OCI-LY7 (cell line): ENCODE measurements at places on chromosomes 7 and 10.

- no peak for DNase-seq
Measured at GRCh38 chr10:115831016-115831415, 442.0 kb downstream of the GFRA1 start.

GRCh38 chr7:155996718-155997280 lies 184.5 kb upstream of the SHH start:
- no peak for DNase-seq

DNA sequence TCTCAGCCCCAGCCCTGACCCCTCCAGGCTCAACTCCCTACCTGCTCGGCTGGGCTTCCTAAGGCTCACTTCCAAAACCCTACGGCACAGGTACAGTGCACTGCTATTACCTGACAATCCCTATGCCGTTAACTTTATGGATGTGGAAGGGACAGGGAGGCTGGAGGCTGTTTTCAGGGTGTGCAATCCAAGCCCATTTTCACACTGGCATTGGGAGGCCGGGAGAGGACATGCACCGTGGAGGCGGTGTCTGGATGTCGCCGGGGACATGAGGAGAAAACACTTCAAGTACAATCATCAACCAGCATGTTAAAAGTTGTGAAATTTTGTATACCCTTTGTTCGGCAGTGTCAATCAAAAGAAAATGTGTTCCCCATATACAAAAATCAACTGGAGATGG lies 80.1 kb downstream of the MAD1L1 start:
- no peak for DNase-seq

DNA sequence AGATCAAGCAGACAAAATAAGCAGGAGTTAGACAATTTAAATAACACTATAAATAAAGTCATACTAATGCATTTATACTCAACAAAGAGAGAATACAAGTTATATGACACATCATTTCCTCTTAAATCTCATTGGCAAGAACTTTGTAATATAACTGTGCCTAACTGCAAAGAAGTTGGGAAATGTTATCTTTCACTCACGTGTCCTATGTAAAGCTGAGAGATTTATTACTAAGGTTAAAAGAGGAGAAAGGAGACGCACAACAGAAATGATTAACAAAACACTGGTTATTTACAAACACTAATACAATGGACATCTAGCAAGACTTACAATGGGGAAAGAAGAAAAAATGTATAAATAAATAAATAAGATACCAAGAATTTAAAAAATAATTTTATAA lies 12.7 kb upstream of the TMEM273 start:
- DNase-seq: no peak

- DNase-seq: no peak
Measured at GRCh38 chr10:60444494-60445064, 54.9 kb upstream of the ANK3 start.
